Esophagus muscularis mucosa (tissue), 4 donors: ENCODE measurements at places on chromosomes 5 and 9.

DNA sequence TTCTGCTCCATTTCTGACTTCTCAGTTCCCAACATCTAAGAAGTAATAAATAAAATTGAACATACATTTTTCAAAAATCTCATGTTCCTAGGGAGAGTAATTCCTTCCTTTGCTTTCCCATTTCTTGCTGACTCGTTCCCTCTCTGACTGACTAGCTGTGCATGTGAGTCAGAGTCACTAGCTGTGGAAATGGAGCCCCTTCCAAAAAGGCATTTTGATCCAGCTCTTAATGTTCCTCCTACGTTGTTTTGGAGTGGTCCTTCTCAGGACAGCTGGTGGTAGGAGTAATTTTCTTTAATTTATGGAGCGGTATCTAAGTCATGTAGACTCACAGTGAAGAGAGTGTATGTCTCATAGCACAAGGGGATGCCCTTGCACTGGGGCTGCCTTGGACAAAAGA lies 460.2 kb downstream of the GADD45G start:
- peak; percentile 57 for DNase-seq

DNA sequence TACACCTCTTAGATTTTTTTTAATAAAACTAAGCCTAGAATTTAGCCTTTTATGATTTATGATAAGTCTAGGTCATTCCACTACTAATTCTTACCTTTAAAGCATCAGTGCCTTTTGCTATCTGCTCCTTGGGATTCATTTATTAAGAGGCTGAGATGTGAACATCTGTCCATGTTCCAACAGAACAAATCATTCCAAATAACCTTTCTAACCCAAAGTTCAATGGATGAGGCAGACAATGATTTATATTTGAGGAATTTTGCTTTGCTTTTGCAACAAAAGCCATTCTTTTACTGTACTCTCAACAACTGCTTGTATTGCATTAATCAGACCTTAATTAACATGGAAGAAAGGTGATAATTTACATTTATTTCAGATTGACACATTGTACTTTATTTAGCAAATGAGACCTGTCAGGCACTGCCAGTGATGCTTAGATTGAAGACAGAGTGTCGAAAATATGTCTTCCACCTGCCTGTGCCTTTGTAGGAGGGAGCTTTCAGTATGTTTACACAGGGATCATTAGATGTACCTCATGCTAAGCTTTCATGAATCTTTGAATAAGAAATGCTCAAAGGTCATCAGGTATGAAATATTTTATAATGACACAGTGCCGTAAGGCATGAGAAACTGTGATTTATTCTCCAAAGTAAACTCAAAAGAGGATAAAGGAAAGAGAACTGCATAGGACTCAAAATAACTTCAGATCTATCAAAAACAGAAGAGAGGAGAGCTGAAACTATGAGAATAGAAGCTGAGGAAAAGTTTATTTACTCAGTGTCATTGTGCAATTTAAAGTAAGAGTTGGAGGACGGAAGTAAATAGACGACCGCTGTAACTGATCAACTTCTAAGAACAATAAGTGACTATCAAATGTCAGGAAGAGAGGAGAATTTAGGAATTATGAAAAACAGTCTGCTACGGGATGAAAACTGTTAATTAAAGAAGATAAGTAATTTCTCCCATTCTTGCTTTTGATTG lies 36.7 kb upstream of the IZUMO3 start:
- DNase-seq: no peak

GRCh38 chr5:143560378-143560777 lies 156.9 kb upstream of the NR3C1 start:
- no peak for DNase-seq

DNA sequence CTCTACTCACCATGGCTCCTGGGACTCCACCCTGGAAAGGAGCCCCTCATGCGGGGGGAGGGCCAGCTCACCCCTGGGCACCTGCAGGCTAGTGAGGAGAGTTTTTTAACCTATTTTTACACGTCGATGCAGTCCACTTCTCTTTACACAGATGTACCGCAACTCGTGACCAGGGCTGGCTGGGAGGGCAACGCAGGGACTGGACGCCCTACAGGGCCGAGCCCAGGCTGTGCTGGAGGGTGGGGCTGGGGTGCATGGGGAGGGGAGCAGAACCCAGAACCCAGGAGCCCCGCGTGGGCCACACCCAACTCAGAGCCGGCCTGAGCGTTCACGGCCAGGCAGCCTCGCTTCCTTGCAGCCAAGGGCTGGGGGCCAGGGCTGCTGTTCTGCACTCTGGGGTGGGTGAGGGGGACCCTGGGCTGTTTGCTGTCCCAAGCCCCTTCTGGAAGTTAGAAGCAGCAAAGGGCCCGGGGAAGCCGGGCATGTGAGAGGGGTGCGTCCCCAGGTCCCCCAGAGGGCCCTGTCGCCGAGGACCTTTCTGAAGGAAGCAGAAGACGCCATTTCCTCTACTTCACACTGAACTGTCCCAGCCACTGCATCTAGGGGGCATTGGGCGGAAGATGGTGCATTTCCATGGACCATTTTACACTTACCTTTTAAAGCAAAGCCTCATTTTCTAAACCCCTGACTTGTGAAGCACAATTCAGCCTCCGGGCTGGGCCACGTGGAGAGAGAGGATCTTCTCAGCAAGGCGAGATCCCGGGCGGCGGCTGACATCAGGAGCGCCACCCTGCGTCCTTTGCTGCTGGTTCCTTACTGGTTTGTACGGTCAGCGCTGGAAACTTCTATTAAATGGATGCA lies 90.5 kb downstream of the KCNT1 start:
- no peak for DNase-seq

DNA sequence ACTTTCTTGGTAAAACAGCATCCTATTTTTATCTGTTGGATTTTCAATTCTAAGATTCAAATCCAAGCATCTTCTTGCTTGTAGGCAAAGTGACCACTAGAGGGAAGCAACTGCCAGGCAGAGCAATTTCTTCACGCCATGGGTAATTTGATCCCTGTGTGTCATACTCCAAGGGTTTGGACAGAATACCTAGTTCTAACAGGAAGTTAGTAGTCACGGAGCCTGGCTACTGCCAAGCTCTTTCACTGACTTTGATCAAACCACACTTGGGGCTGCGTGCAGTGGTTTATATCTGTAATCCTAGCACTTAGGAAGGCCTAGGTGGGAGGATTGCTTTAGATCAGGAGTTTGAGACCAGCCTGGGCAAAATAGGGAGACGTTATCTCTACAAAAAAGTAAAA lies 473.6 kb upstream of the TNC start:
- DNase-seq: no peak

DNA sequence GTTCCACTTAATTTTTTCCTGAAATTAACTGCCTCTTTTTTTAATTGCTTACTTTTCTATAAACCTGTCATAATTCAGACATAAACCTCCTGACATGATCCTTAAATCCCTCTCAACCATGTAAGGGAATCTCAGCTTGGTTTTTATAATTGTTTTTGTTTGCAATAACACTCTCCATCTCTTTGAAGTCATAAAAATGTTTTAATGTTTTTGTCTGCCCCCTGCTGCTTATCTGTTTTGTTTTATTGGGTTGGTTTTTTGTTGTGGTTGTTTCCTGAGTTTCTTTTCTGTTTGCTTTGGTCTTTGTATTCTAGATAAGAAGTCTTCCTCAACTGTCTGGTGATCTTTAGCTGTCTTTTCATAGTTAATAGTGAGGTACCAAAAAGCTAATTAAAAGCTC lies 142.0 kb downstream of the CDH6 start:
- DNase-seq: no peak
